ENCODE measurements at places on chromosomes 7 and 10.

- no peak for DNase-seq
Observed at GRCh38 chr7:129843365-129843898, 109.3 kb downstream of the UBE2H start.

DNA sequence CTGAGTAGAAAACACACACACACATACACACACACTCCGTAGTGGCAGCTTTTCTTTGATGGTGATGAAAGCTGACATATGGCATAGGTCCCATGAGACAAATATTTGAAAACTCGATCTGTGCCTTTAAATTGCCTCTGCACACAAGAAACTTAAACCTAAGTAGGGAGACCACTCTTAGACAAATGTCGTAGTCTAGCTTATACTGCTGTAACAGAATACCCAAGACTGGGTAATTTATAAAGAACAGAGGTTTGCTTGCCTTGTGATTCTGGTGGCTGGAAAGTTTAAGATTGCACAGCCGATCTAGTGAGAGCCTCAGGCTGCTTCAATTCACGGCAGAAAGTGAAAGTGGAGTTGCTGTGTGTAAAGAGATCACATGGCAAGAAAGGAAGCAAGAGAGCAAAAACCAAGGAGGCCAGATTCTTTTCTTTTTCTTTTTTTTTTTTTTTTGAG lies 489.4 kb upstream of the SORCS1 start:
- DNase-seq: no peak

DNA sequence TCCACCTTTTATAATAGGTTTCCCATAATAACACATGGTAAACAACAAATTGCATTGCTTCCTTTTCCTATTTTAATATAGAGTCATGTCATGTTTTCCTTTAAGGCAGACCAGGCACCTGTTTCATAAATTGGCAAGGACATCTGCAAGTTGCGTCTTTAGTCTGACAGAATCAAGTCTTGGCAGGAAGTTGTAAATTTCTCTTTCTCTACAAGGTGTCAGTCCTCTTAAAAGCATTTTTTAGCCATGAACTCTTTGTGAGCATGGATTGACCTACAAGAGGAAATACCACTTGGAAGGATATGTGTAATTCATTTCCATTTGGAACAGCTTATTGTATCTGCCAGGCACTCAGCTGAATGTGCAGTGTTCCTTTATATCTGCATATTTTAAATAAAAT lies 176.8 kb downstream of the PRKG1 start:
- DNase-seq: no peak

DNA sequence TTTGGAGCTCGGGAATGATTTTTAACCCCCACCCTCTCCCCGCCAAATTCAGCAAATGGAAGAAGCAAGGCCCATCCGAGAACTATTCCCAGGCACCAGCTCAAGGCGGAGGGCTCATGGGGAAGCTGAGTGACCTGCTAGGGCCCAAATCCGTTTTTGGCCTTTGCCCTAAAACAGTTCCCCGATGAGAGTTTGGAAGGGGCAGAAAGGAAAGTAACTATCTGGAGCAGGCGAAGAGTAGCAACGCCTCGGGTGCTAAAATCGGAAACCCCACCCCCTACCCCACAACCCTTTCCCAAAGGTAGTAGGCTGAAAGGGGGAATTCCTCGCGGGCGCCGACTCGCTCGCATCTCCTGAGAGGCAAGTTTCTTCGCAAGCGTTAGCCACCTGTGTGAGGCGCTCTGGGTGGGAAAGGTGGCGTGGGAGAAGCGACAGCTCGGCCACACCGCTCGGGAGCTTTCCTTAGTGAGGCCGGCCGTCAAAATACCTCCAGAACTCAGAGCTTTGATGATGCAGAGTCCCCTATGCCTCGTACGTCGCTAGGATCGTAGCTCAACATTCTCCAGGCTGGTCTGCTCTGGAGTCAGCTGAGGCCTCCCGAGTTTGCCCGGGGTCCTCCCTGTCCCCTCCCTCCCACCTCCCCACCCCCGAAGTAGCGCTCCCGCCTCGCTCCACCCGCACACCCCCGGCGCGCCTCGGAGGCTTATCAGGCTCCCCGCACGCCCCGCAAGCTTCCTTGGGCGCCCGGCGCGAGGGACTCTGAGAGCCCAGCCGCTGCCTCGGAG lies 642 bp upstream of the PRKG1 start:
- DNase-seq: no peak

- DNase-seq: no peak
Observed at GRCh38 chr7:3991731-3992231, 690.3 kb upstream of the FOXK1 start.

DNA sequence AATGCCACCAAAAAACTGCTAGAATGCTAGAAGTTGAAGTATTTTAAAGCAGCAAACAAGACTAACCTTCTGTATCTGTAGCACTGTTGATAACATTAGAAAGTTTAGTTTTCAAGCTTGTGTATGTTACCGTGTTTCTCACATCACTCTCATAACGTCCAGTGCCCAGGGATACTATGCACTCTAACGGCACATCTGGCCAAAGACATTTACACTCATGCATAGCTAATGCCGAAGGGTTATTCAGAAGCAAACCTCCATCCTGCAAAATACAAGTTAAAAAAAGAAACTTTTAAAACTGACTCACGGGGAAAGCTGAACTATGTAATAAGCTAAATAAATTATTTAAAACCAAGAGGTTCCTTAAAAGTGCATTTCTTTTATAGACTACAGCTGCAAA lies 22.9 kb upstream of the NRCAM start:
- DNase-seq: no peak

- no peak for DNase-seq
Observed at GRCh38 chr10:124550293-124551034, 88.8 kb downstream of the LHPP start.

DNA sequence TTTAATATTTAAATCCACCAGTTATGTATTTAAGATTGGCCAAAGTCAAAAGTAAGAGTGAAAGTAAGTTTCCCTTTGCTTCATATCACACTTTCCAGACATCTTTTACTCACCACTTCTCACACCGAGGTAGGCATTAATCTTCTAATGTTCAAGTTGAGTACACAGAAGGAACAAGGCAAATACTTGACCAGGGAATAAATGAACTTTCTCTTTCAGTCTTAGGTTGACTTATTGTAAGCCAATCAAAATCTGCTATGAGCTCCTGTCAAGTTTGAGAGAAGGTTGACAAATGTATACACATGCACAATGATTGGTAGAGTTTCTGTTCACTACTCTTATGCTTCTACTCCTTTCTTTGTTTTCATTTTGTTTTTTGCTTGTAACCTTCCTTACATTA lies 842.5 kb downstream of the REEP3 start:
- DNase-seq: no peak

- DNase-seq: no peak
Observed at GRCh38 chr10:21751341-21752310, 217.6 kb downstream of the MLLT10 start.

DNA sequence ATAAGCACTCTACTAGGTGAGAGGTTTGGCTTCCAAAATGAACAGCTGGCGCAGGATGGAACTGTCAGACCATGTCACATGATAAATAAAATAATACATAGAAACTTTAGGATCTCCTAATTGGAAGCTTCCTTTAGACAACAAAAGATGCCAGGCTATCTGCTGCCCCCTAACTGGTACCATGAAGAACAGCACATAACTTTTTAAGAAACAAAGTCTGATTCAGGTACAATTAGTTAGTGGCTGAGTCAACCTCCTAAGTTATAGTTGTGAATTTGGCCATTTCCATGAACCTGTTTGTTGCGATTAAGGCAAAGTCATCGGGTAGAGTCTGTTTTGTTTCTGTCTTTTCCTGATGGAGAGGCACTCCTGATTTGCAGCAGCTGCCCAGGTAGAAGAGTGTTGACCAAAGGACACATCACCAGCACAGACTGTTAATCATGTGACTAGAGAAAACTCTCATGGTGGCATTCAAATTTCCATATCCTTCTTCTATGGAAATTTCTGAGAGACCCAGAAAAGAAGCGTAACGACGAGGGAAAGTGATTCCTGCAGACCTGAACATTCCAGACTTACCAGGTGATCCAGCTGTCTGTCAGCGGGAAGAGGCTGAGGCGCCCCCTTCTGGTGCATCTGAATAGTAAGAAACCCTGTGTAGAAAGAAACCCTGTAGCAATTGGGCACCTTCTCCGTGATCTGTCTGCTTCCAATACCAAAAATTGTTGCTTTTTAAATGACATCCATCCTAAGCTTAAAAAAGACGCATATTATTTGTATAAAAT lies 8.6 kb upstream of the INHBA start:
- no peak for DNase-seq

DNA sequence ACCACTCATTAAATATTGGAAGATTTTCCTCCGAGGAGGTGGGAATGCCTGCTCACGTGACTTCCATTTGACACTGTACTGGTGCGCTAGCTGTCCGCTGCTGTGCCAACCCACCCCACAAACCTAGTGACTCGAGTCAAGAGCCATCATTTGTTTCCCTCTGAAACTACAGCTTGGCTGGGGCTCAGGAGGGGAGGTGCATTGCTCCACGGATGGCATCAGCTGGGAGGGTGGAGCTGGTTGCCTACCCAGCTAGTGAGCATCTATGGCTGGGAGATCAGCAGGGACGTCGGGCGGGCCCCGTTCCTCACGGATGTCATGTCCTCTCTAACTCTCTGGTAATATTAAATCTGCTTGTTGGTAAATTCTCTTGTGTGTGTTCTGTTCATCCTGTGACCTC lies 9.5 kb upstream of the FOXL3 start:
- DNase-seq: no peak

DNA sequence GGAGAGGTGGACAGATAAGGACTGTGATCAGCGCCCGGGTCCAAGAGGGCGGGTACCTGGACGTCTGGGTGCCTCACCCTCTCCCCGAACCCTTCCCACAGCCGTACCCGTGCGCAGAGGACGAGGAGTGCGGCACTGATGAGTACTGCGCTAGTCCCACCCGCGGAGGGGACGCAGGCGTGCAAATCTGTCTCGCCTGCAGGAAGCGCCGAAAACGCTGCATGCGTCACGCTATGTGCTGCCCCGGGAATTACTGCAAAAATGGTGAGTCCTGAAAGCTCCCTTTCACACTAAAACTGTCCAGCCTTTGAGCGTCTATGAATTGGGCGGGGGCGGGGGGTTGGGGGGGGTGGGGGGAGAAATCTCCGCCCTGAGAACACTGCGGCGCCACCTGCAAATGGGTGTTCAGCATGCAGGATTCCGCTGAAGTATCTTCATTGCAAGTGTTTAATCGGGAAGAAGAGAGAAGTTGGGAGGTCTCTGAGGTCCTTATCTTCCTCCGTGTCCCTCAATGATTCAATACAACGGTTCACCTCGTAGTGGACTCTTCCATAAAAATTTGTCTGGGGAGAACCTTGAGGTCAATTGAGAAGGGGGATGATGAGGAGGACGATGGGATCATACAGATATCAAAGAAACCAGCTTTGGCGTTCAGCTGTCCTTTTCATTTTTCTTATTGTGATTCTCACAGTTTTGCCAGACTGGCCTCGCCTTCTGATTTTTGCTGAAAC lies 906 bp downstream of the DKK1 start:
- DNase-seq: no peak

DNA sequence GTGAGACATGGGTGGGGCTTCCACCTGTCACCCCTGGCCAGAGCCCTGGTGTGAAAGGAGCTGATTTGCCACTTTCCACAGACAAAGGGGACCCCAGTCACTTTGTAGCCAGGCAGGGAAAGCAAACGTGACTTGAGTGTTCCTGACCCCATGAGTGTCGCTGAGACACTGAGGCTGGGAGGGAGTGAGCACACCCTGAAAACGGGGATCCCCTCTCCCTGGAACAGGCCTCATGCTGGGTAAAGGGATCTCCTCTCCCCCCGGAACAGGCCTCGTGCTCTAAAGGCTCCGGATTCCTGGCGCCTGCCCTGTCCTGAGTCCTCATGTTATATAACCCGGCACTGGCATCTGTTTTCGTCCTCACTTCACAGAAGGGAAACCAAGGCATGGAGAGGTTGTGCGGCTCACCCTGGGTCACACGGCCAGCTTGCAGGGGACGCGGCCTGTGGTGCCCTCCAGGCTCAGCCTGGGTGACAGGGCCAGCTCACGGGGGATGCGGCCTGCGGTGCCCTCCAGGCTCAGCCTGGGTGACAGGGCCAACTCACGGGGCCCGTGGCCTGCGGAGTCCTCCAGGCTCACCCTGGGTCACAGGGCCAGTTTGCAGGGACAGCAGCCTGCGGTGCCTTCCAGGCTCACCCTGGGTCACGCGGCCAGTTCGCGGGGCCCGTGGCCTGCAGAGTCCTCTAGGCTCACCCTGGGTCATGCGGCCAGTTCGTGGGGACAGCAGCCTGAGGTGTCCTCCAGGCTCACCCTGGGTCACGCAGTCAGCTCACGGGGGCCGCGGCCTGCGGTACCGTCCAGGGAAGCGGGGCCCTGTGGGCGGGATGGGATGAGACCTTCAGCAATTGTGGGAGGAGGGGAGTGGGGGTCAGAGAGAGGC lies 104.7 kb downstream of the PDGFA start:
- DNase-seq: no peak

DNA sequence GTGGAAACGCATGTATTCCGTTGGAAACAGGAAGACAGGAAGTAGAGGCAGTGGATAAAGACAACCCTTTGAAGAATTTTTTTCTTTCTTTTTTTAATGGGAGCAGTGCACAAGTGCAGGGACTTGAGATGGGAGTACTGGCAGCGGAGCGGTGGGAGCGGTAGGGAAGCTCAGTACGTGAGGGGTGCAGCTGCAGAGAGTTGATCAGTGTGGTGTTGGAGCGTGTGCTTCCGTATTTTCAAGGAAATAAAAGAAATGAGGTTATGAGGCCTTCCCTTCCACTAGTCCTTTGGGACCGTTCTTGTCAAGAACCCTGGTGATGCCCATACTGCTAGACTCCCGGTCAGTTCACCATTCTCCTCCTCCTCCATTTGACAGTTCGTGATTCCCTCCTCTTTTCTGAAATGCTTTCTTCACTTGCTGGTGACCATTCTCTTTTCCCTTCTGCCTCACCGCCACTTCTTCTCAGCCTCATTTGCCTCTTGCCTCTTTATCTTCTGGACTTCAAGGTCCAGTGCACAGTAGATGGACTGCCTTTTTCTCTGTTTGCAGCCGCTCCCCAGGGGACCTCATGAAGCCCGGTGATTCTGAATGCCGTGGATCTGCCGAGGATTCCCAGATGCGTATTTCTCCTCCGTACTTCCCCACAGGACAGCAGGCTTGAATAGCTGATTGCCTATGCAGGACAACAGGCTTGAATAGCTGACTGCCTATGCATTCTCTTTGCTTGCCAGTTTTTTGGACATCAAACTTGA lies 39.1 kb upstream of the TMEM236 start:
- no peak for DNase-seq

All from stimulated activated CD4-positive, alpha-beta T cell treated with anti-CD3 and anti-CD28 coated beads, Interleukin-1b, Interleukin-23, amount 100 ng/mL, for 4 hours (primary cell).